Stimulated activated CD8-positive, alpha-beta memory T cell treated with anti-CD3 and anti-CD28 coated beads, Interleukin-4, amount 100 ng/mL, for 1 hour (primary cell): ENCODE measurements at places on chromosomes 1 and 21.

DNA sequence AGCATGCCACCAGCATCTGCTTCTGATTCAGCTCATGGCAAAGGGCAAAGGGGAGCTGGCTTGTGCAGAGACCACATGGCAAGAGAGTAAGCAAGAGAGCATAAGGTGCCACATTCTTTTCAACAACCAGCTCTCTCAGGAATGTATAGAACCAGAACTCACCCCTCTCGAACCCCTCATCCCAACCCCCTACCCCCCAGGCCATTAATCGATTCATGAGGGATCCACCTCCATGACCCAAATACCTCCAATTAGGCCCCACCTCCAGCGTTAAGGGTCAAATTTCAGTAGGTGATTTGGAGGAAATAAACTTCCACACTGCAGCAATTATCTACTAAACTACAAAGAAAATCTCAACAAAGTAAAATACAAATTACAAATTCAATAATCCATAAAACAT, 32.2 kb upstream of the LRRC7 start:
- no peak for DNase-seq

DNA sequence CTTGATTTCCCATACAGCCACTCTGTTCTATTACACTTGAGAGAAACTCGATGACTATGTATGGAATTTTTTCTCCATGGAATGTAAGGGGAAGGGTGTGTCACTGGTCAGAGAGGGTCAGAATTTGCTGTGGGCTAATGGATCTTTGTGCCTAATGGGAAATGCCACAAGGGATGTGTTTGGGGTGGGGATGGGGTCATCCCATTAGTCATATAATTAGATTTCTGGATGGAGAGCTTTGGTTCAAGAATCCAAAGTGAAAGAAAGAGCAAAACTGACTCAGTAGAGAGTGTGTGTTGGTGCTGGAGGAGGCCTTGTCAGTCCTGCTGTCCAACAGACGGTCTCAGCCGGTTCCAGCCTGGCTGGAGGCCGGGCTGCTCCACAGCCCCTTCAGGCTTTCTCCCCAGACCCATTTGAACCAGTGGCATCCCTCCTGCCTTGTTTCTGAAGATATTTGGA, 86.4 kb downstream of the LAMC2 start:
- DNase-seq: no peak

DNA sequence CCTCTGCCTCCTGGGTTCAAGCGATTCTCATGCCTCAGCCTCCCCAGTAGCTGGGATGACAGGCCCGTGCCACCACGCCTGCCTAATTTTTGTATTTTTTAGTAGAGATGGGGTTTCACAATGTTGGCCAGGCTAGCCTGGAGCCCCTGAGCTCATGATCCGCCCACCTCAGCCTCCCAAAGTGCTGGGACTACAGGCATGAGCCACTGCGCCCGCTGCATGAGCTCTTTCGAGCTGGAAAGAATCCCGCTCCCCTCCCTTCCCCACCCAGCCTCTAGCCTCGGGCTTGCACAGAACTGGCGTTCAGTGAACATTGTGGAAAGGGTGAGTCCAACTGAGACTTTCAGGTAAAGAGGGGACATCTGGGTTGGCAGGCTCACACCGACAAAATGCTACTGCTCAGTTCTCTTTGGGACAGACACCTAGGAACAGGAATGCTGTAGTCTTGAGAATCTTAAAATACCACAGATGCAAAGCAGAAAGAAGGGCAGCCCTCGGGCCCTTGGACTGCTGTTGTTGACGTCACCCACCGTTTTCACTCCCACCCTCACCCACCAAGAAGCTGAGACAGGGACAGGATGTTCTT, 9.7 kb upstream of the GNG4 start:
- DNase-seq: no peak

DNA sequence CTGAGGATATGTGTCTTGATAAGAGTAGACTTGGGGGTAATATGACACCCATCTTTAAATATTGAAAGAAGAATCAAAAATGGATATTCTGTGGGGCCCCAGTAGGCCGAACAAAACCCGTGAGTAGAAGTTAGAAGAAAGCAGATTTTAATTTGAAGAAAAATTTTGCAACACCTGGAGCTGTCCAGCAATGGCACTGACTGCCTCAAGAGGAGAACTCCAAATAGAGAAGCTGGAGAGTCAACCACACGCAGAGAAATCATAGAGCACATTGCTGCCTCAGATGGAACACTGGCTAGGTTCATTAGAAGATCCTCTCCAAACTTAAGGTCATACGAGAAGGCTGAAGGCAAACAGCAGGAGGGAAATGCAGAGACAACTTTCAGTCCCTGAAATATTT, 6.8 kb downstream of the NHLH1 start:
- no peak for DNase-seq

GRCh38 chr1:9825093-9826074, 1.6 kb upstream of the CLSTN1 start:
- peak; percentile 20 for DNase-seq

GRCh38 chr21:23223882-23224281, 2225.7 kb downstream of the NCAM2 start:
- DNase-seq: no peak

GRCh38 chr1:93815366-93816110, 63.5 kb downstream of the DNTTIP2 start:
- no peak for DNase-seq

GRCh38 chr1:47021070-47021469, 2.4 kb upstream of the CYP4X1 start:
- DNase-seq: no peak

DNA sequence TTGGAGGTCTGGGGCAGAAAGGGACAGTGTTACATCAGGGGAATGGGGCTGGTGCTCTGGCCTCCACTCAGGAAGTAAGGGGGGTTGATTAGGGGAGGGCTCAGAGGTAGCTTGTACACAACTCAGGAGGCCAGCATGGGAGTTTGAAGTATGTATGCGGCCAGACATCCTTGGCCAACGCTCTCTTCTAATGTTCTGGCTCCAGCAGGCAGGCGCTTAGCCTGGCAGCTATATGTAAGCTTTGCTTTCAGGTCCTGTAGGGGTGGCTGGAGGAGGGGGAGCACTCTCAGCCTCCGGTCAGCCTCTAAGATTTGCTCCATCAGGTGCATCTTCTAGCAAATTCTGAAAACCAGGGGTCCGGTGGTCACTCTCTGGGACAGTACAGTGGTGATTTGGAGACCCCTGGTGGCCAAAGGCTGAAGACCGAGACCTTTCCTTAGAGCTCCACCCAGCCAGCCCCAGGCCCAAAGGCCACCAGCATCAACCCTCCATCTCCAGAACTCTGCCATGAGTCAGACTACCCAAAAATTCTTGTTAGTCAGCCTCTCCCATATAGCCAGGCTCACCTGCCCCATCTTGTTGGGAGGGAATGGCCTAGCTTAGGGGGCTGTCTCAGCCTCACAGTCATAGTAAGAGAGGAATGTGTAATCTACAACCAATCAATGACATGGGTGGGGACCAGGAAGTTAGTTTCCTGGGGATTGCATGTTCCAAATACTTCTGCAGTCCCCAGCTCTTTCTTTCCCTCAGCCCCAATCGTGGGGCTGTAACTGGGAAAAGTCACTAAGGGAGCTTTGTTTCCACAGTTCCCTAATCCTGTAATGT, 9.7 kb upstream of the COL8A2 start:
- no peak for DNase-seq

DNA sequence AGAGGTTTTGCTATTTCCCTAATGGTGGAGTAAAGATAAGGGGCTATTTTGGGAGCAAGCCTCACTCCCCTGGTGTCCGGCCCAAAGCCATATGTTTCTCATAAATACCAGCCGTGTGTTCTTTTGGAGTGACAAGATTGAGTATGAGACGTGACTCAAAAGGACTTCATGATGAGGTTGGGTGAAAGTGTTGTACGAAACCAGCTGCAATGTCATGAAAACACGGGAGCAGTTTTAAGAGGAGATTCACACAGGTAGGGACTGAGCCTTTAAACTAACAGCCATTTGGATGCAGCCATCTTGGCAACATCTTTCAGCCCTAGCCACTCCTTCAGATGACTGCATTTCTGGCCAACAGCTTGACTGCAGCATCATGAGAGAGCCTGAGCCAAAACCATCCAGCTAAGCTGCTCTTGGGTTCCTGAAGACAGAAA, 532.3 kb upstream of the USP24 start:
- no peak for DNase-seq

- DNase-seq: no peak
Measured at GRCh38 chr1:202165942-202166843, 5.8 kb upstream of the PTPN7 start.

- no peak for DNase-seq
Measured at GRCh38 chr1:163897412-163898155, 575.8 kb downstream of the NUF2 start.

DNA sequence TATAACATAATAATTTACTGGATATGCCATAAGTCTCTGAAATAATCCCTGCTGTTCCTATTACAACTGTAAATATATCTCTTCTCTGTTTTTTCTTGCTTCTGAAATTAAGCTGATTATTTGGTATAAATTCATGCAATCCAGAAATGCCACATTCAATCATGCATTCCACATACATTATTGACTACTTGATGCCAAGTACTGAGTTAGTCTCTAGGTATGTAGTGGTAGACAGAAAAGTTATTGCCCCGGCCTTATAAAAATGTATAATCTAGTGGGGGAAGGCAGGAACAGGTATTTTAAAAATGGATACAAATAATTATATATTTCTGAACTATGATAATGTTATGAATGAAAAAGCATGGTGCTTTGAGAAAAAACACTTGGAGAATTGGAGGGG, 338.6 kb upstream of the SNX7 start:
- DNase-seq: no peak

GRCh38 chr1:230316864-230317745, 109.0 kb downstream of the PGBD5 start:
- no peak for DNase-seq

DNA sequence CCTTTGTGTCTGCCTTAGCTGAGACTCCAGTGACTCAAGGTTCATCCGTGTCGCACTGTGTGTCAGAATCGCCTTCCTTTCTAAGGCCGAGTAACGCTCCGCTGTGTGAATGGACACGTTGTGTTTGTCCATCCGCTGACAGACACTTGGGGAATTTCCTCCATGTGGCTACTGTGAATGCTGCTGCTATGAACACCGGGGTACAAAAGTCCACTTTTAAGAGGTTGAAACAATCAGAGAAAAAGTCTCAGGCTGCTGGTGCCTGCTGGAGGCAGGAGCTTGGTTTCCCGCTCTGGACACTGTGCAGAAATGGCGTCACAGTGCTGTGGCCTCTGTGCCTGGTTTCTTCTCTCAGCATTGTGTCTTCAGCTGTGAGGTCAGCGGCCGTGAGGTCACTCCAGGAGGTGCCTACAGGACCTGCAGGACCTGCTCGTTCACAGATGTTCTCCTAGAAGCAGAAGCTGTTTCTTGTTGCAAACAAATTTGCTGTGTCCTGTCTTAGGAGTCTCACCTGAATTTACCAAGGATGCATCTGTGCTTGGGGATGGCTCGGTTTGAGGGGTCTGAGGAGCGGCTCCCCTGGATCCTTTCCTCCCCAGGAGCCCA, 34.2 kb downstream of the KRTAP10-1 start:
- DNase-seq: no peak

DNA sequence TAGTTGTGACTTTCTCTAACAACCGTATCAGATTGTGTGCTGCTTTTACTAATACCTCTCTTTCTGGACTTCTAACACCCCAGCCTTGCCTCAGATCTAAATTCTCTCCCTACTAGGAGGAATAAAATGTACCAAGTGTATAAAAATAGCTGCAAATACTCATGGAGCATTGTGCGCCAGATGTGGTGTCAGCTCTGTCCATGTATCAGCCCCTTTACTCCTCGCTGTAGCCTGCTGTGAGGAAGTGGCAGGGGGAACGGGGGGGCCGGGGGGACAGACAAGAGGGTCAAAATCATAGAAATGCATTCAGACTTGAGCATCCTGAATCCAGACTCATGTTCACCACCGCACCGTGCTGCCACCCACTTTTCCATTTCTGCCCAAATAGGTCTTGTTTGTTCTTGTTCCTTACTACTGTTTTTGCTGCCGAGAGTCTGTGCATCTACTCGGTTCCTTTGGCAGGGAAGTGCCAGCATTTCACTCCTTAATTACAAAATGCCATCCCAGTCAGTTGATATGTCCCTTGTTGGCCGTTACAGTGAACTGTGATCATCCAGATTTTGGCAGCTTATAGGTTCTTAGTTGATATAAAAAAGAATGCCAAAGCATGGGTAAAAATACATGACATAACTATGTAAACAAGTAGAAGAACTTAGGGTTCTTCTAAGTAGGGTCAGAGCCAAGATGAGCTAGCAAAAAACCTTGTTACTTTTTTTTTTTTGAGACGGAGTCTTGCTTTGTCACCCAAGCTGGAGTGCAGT, 76.4 kb downstream of the UBE4B start:
- DNase-seq: no peak

GRCh38 chr1:87449348-87449963, 120.8 kb downstream of the LMO4 start:
- DNase-seq: no peak

GRCh38 chr1:64511044-64511443, 41.1 kb downstream of the CACHD1 start:
- DNase-seq: no peak

GRCh38 chr1:181016563-181016962, 6.1 kb downstream of the STX6 start:
- DNase-seq: no peak

DNA sequence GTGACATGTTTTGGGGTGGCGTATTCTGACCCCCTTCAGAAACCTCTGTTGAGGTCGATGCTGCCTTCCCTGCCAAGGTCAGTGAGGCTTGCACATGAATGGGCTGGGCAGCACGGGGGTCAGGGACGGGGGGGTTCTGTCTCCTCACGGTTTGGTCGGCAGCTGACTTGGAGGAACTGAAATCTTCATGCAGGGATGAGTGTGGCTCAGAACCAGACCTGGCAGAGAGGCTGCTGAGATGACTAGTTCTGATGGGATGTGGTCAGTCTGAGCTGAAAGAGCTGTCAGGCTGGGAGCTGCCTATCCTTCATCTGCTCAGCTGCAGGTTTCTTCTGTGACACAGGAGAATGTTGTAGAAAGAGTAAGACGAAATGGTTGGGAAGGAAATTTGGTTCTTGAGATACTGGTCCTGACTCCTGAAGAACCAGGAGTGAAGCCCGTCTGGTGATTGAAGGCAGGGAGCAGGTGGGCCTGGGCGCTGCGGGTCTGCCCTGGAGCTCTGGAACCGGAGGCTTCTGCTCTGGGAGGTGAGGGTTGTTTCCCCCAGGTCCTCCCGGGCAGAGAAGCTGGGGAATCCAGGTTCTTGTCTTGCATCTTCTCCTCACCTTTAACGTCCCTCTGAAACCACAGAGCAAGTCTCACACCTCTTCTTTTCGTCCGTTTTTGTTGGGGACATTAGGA, 3.3 kb downstream of the SLX9 start:
- no peak for DNase-seq

- no peak for DNase-seq
Measured at GRCh38 chr1:21811875-21812305, at the start of gene LDLRAD2. TSS of gene LDLRAD2 (plus strand) at chr1:21812265. CDS start at chr1:21812452, 187 bp downstream.

DNA sequence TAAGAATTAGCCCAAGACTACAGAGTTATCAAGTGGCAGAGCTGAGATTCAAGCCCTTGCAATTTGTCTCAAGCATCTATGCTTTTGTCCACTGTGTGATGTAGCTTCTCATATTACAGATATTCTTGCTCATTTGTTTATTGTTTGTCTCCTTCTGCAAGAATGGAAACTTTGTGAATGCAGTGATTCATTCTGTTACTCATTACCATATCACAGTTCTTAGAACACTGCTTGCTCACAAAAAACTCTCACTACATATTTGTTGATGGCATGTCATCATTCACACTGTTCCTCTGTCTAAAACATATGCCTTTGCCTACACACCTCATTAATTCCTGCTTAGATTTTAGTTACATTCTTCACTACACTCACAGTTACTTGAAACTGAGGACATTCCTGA, 1198.9 kb downstream of the PLA2G4A start:
- no peak for DNase-seq
